ENCODE measurements at places on chromosomes 7 and 10. TPM values are rescaled to one million over a fixed set of nuclear protein-coding genes. Genes with fewer than 3 reads are reported as not detected.

DNA sequence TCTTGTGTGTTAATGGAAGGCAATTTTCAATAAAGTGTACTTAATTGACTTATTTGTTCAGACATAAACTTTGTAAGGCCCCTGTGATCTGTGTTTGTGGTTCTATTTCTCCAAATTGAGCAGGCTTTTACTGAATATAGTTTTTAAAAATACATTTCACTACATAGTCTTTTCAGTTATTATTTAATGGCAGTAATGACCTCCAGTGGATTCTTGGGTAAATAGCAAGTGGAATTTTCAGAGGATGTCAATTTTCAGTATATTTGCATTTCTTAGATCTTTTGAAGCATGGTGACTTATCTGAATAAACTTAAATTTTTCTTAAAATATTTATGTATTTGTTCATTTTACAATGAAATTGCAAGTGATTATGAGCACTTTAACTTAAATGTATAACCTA lies 203.1 kb upstream of the PCLO start:
- no peak overlapping the region for H3K27ac ChIP-seq
- H3K36me3 ChIP-seq = no peaks in the 10 kb centered on the region
- DNase-seq = no peak
- H3K4me1 ChIP-seq = no peaks in the 10 kb centered on the region
- H3K4me3 ChIP-seq = no peak overlapping the region

DNA sequence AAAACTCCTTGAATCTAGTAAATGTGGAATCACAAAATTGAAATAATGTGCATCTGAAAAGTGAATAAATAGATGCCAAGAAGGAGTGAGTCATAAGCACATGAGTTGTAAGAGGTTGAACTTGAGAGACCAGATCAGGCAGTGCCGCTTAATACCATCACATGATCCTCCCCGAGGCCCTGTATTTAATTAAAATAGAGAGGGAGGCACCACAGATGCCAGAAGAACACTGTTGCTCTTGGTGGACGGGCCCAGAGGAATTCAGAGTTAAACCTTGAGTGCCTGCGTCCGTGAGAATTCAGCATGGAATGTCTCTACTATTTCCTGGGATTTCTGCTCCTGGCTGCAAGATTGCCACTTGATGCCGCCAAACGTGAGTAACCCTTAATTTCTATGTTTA lies at the start of gene GPNMB:
Gene GPNMB (plus strand): TSS at position 221 of the 400 bp plus-strand sequence. CDS start 83 bp downstream, at position 304.
- no peaks in the 10 kb centered on the region for H3K36me3 ChIP-seq
- no peak within 1 kb of the TSS for H3K4me3 ChIP-seq
- H3K27ac ChIP-seq = no peak within 1 kb of the TSS
- peaks cover 28% of the 10 kb centered on the region for H3K27me3 ChIP-seq
- peaks cover 4% of the 10 kb centered on the region for H3K4me1 ChIP-seq
- DNase-seq = peak; percentile 50

The NCF1 gene
- not detected for total RNA-seq

DNA sequence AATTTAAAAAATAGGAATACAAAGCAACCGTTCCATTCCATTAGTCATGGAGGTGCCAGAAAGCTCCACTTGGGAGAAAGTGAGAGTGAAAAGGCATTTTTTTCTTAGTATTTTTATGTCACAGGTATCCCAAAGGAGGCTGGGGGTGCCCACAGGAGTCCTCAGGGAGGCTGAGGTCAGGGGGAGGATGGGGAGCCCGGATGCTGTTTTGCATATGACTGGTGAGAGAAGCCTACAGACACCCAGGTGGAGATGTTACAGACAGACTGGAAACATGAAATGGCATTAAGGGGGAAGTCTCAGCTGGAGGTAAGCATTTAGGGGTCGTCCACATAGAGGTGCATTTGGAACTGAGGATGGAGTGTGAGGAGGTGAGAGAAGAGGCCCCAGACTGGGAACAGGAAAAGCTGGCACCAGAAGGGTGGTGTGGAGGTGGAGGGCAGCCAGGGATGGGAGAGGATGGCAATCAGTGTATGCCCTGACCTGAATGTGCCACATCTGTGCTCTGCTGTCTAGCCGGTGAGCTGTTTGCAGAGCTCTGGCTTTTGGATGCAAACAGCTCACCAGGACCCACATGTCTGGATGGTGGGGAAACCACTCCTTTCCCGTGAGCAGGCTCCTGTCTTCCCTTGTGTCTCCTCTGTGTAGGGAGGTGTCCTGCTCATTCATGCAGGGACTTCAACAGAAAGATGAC lies 101.1 kb downstream of the RAMP3 start:
- no peaks in the 10 kb centered on the region for H3K36me3 ChIP-seq
- no peaks in the 10 kb centered on the region for H3K4me1 ChIP-seq
- H3K27me3 ChIP-seq = peaks cover 3% of the 10 kb centered on the region
- no peak for DNase-seq

DNA sequence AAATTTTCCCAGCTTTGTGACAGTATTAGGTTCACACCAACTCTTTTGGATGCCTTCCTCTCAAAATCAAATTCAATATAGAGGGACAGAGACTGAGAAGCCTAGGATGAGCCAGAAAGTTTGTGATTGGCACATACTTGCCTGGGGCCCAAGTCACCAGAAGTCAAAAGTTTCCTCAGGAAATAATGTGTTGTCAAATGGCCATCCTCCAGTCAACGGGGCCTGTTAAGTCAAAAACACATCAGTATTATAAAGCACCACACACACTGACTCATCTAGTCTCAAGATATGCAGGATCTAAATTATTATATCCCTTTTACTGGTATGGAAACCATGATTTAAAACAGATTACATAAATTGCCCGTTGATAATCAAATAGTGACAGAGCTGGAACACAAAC lies 158.1 kb downstream of the AHR start:
- no peaks in the 10 kb centered on the region for H3K27me3 ChIP-seq
- H3K27ac ChIP-seq = no peak overlapping the region
- H3K36me3 ChIP-seq = no peaks in the 10 kb centered on the region
- no peak overlapping the region for H3K4me3 ChIP-seq
- no peaks in the 10 kb centered on the region for H3K4me1 ChIP-seq

Measured in hepatocyte (in vitro differentiated cells).